Right renal cortex interstitium (tissue), 3 donors: ENCODE measurements at places on chromosomes 7 and 10. TPM values are rescaled to one million over a fixed set of nuclear protein-coding genes. Genes with fewer than 3 reads are reported as not detected.

- DNase-seq, result no peak
Observed at GRCh38 chr7:55092975-55093373, 74.2 kb downstream of the EGFR start.

The DIP2C gene
- polyA plus RNA-seq, result 19.2 TPM

The FLNC gene
- 10.9 TPM for polyA plus RNA-seq

- no peak for DNase-seq
Observed at GRCh38 chr10:99466632-99467223, 36.3 kb upstream of the GOT1 start.

- no peak for DNase-seq
Observed at GRCh38 chr10:84783386-84783785, 455.0 kb downstream of the CCSER2 start.

GRCh38 chr7:34277016-34277802 lies 371.9 kb downstream of the BMPER start:
- no peak for DNase-seq

The C10orf95 gene
- polyA plus RNA-seq, result 0.58 TPM

DNA sequence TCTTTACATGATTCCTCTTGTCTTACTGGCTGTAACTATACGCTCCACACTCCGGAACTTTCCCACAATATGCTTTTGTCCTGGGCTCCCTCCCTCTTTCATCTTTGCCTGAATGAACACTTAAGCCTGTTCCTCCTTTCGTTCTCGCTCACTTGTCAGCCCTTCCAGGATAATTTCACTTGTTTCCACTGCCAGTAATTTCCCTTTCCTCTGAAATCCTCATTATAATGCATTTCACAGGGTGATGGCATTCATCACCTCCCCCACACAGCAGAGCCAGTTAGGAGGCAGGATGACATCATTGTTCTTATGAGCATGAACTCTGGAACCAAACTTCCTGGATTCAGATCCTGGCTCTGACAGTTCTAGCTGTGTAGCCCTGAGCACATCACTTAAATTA lies 372.6 kb downstream of the GPR158 start:
- no peak for DNase-seq

The AMZ1 gene
- polyA plus RNA-seq, result 0.27 TPM

GRCh38 chr10:19623321-19623720 lies 192.9 kb upstream of the PLXDC2 start:
- no peak for DNase-seq

The THSD7A gene
- 78.5 TPM for polyA plus RNA-seq

DNA sequence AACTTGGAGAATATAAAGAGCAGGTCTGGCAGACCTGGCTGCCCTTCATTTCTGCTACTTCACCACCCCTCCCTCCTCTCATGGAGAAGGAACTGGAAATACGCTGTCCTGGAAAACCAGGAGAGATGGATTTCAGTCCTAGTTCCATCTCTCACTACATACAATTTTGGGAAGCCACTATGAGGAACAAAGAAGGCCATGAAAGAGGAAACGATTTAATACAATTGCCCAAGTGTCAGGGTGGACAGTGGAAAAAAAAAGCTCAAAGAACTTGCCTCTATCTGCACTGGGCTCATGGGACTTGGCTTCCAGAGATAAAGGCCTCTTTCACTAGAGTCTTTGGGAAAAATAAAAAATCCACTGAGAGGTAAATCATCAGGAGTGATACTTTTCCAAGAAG lies 561.7 kb downstream of the KCNMA1 start:
- DNase-seq, result no peak

GRCh38 chr10:34761453-34761852 lies 53.6 kb downstream of the PARD3 start:
- no peak for DNase-seq

- DNase-seq, result no peak
Observed at GRCh38 chr7:88835147-88835728, 39.7 kb upstream of the TEX47 start.

DNA sequence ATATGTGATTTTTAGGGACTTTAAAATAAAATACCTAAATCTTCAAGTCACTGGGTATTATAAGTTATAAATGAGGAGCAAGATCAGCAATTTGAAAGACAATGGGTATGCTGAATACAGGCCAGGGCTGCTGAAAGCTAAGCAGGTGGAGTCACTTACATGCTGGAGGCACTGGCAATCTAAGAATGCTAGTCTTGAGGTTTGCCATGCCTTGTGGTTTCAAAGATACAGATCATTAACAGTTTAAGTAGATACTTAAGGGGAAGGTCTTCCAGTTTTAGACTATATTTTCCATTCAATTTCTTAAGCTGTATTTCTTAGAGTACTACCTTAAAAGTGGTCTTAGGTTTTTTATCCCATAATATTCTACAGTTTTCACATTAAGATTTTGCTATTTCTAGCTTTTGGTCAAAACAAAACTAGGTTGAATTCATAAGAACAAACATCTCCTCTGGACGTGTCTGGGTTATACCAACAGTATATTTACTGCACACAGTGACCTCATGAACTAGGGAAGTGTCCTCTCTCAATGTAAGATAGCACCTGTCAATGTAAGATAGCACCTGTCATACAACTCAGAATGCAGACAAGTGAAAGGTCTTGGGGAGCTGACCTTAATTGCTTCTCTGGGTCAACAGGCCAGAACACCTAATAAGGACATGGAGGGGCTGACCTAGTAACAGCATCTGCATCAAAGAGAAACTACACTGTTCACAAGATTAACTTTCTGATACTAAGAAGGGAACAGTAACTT lies 2.0 kb downstream of the SRI start:
- no peak for DNase-seq

GRCh38 chr10:44845361-44846175 lies 65.6 kb upstream of the TMEM72 start:
- DNase-seq, result no peak

DNA sequence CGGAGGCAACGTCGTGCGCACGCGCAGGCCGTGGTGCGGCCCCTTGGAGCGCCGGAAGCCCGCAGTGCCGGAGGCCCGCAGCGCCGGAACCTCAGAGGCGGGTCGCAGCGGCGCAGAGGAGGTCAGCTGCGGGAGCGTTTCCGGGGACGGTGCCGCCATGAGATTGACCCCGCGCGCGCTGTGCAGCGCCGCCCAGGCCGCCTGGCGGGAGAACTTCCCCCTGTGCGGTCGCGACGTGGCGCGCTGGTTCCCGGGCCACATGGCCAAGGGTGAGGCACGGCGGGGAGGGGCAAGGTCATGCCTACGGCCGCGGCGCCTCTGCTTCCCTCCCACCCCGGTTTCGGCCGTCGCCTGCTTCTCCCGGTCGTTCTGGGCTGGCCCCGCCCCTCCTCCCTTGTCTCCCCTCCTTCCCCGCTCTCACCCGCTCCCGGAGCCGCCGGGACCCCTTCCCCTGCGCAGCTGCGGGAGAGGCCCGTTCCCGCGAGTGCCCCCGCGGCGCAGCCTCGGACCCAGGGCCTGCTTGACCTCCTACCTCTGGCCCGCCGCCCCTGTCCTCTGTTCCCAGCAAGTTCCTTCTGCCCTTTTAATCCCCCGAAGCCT lies at the start of gene MTG1:
TSS of gene MTG1 (plus strand) at position 94 of the 600 bp plus-strand sequence. CDS start at position 158, 64 bp downstream.
- DNase-seq, result peak; percentile 85

DNA sequence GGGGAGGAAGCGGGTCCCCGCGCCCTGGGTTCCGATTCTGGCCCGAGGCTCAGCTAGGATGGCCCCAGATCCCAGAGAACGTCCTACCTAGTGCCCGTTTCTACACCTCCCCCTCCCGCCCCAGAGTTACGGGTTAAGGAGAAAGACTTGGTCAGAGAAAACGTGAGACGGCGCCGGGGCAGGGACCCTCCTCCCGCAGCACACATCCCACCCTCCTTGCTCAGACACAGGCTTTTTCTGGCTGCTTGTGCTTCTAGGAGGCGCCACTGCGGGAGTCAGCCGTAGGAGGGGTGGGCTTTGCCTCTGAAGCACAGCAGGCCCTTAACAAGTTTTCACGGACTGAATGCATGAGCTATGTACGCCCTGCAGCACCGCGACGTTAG lies 104.9 kb upstream of the LEP start:
- no peak for DNase-seq

- no peak for DNase-seq
Observed at GRCh38 chr7:22404421-22405023, 47.6 kb upstream of the RAPGEF5 start.

GRCh38 chr7:5626498-5626897 lies 155.0 kb downstream of the RNF216 start:
- no peak for DNase-seq

DNA sequence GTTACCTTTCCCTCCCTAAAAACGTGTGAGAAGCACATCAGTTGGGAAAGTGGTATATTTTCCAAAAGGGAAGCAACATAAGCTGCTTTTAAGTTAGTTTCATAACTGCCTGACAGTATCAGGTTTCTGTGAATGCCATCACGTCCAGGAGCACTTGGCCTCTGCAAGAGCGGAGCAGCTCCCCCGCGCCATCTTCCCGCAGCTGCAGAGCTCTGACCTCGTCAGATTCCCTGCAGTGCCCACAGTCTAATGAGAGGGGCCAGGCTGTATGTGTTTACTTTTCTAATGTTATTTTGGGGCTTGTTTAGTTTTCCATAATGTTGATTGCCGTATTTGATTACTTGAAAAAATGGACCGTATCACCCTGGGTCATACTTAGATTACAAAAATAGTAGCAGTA lies 74.2 kb downstream of the MGMT start:
- DNase-seq, result no peak

The CDK1 gene
- 67.8 TPM for polyA plus RNA-seq

DNA sequence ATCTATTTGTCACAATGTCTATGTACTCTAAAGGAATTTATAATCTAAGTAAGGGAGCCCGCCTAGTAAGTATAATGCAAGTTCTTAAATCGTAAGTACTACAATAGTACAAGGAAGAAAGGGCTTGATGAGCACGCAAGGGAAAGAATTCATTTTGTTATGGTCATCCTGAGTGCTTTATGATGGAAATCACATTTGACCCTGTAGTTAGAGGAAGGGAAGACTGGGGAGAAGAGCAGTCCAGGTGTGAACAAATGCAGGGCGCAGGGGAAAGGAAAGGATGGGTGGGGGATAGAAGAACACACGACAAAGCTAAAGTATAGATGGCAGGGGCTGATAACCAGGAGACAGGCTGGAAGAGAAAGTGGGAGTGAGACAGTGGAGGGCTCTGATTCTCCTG lies 88.2 kb upstream of the ARMC3 start:
- no peak for DNase-seq

DNA sequence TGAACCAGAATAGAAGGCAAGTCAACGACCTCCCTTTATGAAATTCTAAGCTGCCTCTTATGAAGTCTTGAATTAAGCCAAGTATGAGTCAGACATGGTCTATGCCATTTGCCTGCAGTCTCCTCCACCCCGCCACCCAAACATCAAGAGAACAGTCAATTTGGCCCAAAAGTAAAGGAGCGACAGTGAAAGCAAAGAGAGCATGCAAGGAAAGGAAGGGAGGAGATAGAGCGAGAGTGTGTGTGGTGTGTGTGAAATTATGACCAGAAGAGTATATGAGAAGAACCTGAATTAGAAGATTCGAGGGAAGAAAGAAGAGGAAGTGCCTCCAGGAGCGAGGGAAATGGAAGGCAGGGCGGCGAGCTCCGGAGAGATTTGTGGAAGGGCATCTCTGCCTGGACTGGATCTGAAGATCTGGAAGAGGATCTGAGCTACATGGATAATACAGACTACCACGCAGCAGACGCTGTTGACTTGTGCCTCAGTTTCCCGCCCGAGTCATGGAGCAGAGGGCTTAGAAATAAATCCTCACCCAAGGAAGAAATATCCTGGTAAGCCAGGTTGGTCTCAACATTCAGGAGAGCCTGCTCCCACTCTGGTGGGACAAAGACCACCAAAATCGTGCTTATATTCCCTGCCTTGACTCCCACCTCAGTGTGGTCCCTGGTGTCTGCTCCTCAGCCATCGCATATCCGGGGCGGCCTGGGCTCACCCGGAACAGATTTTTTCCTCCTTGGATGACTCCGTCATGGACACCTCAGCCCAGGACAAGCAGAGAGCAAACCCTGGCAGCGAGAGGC lies 459 bp downstream of the ZDHHC6 start:
- DNase-seq, result no peak
